Cortex of kidney (tissue), 1 donor: ENCODE measurements at places on chromosomes 5 and 9.

GRCh38 chr9:98556511-98556910 is 152.2 kb downstream of the GABBR2 start:
- no peak for DNase-seq

DNA sequence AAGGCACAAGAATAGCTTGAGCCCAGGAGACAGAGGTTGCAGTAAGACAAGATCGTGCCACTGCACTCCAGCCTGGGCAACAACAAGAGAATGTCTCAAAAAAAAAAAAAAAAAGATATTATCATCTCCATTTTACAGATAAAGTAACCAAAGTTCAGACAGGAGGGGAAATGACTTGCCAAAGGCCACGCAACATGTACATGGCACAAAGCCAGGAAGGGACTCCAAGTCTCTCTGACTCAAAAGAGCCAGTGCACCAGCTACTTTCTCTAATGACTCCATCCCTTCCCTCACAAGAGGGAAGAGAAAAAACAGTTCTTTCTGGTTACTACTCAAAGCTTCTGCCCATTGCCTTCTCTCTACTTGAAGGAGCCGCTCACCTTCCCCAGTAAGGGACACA is 34.1 kb downstream of the SIL1 start:
- no peak for DNase-seq

GRCh38 chr9:122865300-122865699 is 36.9 kb upstream of the PDCL start:
- no peak for DNase-seq

DNA sequence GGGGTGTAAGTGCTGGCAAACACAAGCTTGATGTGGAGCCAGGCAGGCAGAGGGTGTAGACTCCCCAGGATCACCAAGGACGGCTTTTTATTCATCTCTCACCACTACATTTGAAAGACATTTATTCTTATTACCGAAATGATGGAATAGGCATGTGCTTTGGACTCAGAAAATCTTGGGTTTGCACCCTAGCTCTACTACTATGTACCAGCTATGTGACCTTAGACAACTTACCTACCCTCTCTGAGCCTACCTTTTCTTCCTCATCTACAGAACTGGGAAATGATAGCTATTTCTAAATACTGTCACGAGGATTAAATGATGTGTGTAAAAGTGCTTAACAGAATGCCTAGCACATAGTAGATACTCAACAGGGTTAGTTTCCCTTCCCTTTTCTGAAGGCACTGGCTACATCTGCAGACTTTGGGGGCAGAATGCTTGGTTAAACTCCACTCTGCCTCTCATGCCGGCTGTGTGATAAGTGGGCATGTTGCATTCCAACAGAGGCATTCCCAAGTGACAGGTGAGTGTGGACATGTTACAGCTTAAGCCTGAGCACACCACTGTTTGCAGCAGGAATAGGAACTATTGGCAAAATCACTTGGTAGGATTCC is 94.8 kb downstream of the SLC1A3 start:
- no peak for DNase-seq

DNA sequence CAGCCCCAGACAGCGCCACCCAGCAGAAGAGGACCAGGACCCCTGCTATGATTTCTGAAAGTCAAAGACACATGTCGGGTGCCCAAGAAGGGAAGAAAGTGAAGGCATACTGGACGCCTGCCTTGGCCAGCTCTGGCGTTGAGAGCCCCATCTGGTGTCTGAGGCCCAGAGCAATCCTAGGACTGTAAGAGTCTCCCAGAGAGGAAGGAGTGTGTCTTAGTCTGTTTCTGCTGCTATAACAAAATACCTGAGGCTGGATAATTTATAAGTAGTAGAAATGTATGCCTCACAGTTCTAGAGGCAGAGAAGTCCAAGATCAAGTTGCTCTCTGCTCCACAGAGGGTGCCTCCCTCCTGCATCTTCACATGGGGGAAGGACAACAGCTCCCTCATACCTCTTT is 10.8 kb downstream of the RASGEF1C start:
- no peak for DNase-seq

GRCh38 chr9:92807757-92808725 is 43.4 kb upstream of the BICD2 start:
- no peak for DNase-seq

DNA sequence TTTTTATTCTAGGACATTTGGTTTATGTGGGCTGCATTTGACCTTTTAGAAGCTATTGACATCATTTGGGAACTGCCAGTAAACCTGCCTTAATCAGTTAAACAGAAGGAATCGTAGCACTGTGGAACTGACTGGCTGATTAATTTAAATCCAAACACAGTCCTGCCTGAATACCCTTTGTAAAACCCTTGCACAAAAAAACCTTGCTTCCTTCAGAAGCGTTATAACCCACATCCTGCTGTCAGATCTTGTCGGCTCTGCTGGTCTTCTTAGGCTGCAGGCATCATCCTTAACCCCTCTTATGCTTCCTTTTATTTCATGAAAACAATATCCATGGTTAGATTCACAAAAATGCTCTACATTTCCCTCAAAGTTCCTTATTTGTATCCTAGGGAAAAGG is 46.3 kb downstream of the PAM start:
- DNase-seq = no peak

DNA sequence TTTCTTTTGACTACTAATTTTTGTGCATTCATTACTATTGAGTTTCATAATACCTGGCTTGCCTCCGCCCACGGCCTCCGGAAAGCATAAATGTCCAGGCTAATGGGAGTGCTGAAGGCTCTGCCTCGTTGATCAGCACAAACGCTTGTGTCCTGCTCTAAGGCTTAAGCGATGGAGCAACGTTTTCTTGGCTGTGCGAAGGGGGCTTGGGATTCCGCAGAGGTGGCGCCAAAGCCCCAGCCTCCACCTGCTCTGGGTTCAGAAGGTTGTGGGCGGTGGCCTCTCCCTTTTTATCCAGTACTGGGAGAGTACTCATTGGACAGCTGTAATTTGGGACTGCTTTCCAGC is 19.7 kb downstream of the ANXA2R start:
- no peak for DNase-seq

DNA sequence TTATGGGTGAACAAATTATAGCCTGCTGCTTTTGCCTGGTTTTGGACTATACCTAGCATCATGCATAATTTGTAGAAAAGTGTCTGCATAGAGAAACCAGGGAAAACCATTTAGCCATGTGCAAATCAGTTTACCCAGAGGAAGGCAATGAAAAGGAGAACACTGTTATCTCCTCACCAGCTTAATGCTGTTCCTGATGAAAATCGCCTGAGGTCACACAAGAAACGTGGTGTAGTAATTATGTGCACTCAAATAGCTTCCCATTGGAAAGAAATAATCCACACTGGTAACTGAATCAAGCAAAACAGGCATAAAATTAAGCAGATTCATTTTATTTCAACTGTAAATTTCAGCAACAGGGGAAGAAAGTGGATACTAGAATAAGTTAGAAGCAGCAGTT is 51.7 kb upstream of the FAM240B start:
- DNase-seq = no peak

- DNase-seq = no peak
These were observed 86.6 kb downstream of the EHMT1 start for GRCh38 chr9:137705443-137705863.

- DNase-seq = no peak
These were observed 118.6 kb downstream of the HMHB1 start for GRCh38 chr5:143930561-143930960.

DNA sequence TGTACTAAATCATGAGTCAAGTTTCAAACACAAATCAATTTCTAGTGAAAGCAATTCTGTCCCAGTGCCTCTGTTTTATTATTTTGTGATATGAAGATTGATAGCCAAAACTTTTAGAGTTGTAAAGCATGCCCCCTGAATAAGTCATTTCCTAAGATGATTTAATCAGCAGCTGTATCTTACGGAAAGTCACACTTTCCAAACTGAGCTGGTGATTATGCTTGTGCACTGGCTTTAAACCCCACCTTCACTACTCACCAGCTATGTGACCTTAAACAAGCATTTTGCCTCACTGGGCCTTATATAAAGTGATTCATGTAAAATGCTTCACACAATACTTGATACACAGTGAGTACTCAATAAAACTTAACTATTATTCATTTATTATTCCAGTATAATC is 78.1 kb downstream of the EDIL3 start:
- no peak for DNase-seq

DNA sequence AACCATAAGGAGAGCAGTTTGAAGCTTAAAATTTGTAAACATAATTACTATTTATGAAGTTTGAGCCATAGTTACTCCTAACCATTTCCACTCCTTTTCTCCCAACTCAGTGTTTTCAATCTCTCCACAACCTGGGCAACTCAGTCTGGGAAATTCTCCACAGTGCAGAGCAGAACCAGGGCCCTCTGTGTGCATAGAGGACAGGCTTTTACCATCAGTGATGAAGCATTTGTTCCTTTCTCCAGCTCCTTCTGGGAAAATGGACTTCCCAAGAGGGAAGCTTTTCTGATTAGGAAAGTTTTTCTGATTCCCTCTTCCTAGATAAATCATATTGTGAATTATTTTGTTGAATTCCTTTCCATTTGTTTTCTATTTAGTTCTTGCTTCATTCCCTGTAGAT is 132.3 kb upstream of the MPDZ start:
- DNase-seq = no peak

DNA sequence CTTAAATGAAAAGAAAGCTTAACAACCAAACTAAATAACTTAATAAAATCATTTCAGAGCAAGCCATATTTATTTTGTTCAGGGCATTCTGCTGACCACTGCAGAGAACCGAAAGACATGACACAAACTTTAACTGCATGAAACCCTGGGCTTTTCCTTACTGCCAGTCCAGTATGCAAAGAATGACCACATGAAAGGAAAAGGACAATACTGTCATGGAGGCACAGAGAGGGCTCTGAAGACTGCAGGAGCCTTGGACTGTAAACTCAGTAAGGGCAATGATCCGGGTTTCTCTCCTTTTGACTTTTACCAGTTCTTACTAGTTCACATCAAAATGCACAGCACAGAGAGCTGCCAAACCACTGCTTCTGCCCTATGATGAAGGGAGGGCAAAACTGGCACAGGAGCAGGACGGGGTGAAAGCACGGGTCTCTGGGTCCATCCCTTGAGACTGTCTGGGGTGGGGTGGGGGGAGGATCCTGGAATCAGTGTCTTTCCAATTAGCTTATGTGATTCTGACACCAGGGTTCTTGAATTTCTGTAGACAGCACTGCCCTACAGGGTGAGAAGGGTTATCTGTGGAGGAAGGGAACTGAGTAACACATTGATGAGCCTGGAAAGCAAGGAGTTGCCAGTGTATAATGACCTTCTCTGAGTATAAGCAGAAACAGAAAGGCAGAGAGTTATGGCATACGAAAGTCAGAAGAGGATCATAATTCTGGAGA is 44.7 kb downstream of the RNF130 start:
- no peak for DNase-seq

DNA sequence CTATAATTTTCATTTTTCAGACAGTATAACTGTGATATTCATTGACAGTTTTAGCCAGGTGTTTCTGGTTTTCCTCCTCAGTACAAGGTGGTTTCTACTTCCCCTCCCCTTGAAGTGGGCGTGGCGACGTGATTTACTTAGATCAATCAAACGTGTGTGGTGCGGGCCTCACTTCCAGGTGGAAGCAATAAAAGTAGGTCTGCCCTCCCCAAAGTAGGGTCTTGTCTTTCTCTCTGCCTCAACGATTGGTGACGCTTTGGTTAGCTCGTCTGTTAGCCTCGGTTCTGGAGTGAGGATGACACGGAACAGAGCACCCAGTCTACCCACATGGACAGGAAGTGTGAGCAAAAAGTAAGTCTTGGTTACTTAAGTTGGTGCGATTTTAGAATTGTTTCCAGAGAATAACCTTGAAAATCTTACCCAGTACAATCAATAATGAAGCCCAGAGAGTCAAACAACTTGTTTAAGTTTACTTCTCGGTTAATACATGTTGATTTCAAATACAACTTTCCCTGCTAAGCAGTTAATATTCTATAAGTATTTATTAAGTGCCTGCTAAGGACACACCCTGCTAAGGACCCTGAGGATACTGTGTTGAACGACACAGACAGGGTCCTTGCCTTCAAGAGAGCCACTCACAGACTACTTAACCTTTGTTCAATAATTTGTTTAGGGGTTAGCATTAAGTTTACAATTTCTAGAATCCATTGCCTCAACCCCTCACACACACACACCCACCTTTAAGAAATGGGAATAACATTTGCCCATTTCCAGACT is 48.4 kb downstream of the COX7C start:
- DNase-seq = no peak

DNA sequence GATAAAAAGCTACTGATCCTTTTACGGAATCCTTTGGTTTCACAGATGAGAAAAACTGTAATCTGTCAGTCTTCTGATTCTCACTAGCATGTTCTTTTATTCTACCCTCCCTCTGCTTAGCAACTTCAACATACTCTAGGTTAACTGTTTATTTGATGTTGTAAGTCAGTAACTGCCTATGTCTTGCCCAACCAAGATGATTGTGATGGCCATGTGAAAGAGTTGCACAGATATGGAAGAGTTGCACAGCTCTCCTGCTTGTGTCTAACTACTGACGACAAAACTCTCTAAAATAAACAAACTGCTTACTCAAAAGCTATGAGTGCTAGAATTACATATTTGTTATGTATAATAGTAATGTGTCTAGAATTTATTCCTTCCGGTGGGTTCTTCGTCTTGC is 227.3 kb upstream of the DAB2 start:
- DNase-seq = no peak

DNA sequence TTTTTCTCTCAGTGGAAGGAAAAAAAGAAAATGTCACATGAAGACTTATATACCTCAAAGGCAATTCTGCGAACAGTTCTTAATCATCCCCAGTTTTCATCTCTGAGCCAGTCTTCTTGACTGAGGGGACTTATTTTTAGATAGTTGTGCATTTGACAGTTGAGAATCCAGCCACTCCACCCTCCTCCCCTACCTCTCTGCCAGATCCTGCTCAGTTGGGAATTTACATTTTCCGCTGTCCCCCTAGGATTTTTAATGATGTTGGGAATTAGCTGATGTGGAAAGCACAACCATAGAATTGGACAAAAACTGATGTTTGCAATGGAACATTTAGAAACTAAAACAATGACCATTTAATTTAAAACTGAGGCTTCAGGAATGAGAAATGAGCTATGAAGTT is 194.3 kb upstream of the PIK3R1 start:
- no peak for DNase-seq

DNA sequence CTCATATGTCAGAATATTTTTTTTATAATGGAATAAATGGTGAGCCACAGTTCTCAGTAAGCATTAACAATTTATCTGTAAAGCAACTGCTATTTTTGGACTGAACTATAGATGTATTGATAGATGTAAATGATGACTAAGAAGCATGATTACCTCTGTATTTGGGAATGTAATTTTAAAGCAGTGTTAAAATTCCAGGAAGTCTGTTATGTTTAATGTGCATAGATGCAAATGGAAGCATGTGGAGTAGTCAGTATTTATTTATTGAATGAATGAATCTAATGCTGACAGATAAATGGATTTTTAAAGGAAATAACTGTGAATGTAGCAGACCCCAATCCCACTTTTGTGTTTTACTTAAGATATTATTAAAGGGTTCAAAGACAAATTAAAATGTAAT is 95.0 kb downstream of the ATG10 start:
- no peak for DNase-seq

DNA sequence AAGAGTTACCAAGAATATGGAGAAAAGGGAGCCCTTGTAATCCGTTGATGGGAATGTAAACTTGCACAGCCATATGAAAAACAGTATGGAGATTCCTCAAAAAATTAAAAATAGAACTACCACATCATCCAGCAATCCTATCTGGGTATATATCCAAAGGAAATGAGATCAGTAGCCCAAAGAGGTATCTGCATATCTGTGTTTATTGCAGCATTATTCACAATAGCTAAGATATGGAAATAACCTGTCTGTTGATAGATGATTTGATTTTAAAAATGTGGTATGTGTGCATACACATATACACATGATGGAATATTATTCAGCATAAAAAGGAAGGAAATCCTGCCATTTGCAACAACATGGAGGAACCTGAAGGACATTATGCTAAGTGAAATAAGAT is 48.3 kb upstream of the EBF1 start:
- DNase-seq = no peak
